NT2/D1 (cell line): ENCODE measurements at places on chromosomes 6 and 20.

GRCh38 chr20:33373735-33374605, 27.3 kb downstream of the CDK5RAP1 start:
- no peak for DNase-seq

DNA sequence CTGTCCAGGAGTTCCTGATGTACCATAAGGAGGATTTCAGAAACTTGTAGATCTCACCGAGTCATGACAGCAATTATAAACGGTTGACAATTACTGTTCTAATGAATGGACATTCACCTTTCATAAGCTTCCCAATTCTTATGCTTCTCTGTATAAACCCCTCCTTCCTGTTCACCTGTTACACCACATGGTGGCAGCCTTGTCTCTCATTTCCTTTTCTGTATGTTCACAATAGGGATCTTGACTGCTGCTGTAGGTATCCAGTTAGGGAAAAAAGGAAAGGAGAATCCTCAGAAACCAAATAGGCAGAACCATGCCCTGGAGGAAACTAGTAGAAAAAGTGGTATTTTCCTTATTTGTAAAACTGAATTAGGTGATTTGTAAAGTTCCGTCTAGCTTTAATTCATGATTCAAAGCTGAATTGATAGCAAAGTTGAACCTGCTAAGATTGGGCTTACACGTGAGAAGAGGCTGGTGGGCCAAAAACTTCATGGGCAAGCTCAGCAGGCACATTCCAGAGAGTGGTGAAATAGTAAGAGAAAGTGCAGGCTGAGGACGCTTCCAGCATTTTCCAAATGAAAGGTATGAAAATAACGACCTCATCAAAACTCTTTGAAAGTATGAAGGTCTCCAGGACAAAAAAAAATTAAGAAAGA, 29.0 kb upstream of the TBPL1 start:
- DNase-seq = peak; percentile 56

DNA sequence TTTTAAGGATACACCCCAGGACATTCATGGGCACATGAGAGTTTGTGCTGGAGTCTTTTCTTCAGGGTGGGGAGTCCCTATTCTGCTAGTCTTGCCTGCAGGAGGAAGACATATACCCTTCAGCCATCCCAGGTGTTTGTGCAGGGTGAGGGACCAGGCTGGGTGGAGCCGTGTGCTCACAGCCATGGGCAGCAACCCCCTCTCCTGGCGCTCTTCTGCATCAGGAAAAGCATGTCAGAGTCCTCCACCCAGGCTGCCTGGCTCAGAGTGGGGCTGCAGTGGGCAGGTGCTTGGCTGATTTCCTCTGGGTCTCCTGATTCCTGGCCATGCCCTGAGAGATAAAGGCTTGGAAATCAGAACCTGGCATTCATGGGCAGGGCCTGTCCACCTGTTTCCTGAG, 22.7 kb upstream of the MLN start:
- DNase-seq = no peak

DNA sequence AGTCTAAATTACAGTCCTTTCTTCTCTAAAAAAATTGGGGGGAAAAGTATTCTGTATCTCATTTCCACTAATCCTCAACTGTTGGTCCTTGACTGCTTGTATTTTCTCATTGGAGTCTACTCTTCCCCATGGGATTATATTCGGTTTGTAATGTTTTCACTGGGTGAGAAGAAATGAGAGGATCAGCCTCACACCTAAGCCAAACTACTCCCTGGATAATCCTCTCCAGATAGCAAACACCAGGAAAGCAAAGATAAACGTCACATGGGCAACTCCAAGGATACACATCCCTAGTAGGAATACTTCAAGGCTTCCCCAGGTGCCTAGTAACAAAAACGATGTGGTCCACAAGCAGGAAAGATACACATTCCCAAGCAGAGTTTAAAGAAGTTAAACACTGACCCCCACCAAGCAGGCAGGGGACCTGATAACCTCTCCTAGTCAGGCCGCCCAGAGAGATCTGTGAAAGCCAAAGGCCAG, 53.9 kb upstream of the SOX4 start:
- no peak for DNase-seq

DNA sequence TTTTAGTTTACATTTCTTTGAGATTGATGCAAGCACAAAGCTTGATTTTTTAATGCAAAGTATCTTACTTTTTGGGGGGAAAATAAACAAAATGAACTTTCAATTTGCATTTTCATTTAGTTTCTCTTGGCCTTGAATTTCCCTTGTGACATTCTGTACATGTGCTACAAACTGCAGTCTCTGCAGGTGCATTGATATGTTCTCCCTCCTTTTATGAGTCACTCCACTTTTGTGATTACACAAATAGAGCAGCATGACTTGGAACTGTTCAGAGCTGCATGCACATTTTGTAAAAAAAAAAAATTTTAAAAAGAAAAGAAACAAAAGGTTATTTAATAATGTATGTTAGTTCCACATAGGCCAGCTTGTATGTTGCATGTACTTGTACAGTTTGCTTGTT, 220.0 kb upstream of the KCNQ5 start:
- DNase-seq = no peak

- no peak for DNase-seq
Measured at GRCh38 chr6:140586426-140587061, 1212.1 kb upstream of the CITED2 start.
